ENCODE measurements at places on chromosomes 11 and 22. TPM values are rescaled to one million over a fixed set of nuclear protein-coding genes. Genes with fewer than 3 reads are reported as not detected.
A peak's percentile ranks its signal among the peaks of the same experiment; 100 is the strongest.

Gene KCNJ5
- total RNA-seq, result 0.15 TPM

DNA sequence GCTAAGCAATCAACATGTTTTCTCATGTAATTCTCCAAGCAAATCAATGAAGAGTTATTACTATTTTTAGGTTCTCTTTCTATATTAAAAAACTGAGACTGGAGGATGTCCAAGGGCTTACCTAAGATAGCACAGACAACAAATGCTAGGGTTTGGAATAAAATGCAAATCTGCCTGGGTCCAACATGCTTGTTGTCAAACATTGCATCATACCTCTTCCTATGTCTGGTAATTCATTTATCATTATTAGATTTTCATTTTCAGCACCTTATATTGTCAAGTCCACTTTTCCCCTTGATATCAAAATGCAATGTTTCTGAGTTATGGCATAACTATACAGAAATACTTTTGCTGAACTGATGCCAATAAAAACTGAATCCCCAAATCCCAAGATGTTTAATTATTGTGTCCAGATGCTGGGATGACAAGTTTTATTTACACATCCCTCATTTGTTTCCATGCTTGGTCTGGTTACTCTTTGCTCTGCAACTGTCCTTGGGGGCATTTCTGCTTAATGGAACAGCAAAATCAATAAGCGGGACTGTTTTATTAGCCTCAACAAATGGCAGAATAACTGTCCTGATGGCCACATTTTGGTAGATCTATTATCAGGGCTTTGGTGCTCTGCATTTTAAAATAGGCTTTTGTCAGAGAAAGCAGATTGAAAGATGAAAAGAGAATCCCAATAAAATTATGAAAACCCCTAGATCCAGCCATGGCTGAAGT is 86.0 kb downstream of the C11orf87 start:
- DNase-seq, result no peak

GRCh38 chr11:1295591-1295990 is 13.8 kb downstream of the TOLLIP start:
- DNase-seq, result no peak

- no peak for DNase-seq
These were observed 15.9 kb downstream of the MED15 start for GRCh38 chr22:20523086-20523983.

GRCh38 chr11:46564459-46564858 is 29.4 kb downstream of the AMBRA1 start:
- no peak for DNase-seq

Gene GCAT
- total RNA-seq, result 13.0 TPM

Gene SGSM1
- total RNA-seq, result 3.3 TPM

Gene MRPL49
- 60.7 TPM for total RNA-seq

DNA sequence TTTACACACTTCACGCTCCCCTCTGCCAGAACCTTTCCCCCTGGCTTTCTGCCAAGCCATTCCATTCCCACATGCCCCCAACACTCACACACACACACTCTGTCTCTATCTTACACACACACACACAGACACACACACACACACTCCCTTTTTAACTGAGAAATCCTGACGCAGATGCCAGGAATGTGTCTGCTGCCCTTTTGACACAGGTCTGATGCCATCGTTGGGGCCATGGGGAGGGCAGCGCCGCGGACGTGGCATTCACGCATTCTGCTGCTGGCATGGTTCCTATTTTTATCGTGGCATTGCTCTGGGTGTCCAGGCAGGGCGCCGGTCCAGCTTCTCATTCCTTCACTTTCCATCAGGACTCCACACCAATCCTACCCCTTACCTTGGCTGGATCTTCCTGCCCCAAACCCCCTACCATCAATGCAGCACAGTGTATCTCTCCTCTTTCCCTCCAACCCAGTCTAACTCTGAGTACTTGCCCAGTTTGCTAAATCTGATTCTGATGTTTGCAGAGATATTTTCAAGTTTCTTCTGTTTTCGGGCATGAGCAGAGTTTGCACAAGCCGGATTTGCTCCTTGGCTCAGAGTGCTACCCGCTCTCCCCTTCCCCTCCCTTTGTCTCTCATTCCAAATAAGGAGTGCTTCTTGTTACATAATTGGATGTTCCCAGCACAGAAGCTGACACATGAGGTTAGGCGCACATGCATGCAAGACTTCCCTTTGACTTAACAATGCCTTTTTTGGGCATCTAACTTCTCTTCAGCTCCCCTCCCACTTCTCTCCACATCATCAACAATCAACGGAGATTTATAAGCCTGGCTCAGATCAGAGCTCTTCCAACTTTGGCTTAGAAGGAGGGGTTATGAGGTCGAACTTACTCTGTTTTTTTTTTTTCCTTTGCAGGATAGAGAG is 18.8 kb downstream of the SNX19 start:
- peak; percentile 31 for DNase-seq
